ENCODE measurements at places on chromosomes 16 and 17.
A peak's percentile ranks its signal among the peaks of the same experiment; 100 is the strongest.

- DNase-seq, result no peak
Observed at GRCh38 chr17:70013911-70014310, 61.1 kb upstream of the KCNJ16 start.

DNA sequence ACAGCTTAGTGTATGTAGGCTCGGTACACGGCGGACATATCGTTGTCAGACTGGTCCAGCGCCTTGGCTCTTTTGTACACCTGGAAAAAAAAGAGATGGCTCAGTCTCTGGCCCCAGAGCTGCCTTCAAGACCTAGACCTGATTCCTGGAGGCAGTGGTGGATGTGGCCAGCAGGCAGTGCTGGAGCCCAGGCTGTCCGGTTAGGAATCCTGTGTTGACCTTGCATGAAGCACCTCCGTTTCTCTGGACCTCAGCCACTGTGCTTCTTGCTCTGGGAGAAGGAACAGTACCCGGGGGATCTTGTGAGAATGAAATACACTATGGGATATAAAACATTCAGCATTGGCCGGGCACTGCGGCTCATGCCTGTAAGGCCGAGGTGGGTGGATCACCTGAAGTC is 2.8 kb upstream of the ROGDI start:
- DNase-seq, result no peak

GRCh38 chr16:14180481-14180944 is 109.4 kb downstream of the MRTFB start:
- no peak for DNase-seq

GRCh38 chr17:7177954-7178477 is 1.2 kb downstream of the ASGR1 start:
- DNase-seq, result no peak

DNA sequence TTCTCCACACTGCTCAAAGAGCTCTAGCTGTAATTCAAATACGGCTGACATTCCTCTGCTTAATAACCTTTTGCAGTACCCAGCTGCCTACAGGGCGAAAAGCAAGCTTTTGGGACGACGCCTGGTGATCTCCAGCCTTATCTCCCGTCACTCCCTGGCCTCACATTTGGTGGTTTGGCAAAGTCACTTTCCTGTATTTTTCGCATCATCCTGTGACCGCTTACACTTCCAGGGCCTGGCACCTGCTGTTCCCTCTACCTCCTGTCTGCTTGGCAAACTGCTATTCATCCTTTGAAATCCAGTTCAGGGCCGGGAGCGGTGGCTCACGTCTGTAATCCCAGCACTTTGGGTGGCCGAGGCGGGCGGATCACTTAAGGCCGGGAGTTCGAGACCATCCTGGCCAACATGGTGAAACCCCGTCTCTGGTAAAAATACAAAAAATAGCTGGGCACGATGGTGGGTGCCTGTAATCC is 2.7 kb upstream of the BHLHA9 start:
- no peak for DNase-seq

DNA sequence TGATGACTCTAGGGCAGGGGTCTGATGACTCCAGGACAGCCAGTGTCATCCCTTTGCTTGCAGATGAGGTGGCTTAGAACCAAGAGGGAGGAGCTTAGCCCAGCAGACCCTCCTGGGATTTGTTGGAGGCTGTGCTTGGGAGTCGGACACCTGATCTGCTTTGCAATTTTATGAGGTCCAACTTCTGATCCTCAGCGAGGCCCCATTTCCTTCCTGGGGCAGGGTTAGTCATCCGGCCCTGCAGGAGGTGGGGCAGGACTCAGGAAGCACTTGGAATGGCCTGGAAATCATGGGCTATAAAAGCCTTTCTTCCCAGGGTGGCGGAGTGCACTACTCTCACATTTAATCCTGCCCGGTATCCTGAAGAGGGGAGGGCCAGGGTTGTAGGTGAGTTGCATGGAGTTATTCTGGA is 168.5 kb downstream of the MSI2 start:
- peak; percentile 48 for DNase-seq

- DNase-seq, result no peak
Observed at GRCh38 chr17:56866496-56866895, 32.5 kb downstream of the DGKE start.

- no peak for DNase-seq
Observed at GRCh38 chr16:64907844-64908243, 214.0 kb downstream of the CDH11 start.

GRCh38 chr16:1488619-1489018 is at the start of gene PTX4:
TSS of gene PTX4 (minus strand) at chr16:1488944. CDS start at chr16:1488909, 35 bp downstream.
- DNase-seq, result no peak

All from Kasumi-1 (cell line).